A172 (cell line): ENCODE measurements at places on chromosomes 3 and 15. TPM values are rescaled to one million over a fixed set of nuclear protein-coding genes. Genes with fewer than 3 reads are reported as not detected.

Gene HYKK
- 1.6 and 9.9 TPM in 2 replicates for total RNA-seq

Gene P4HTM
- 20.7 and 21.2 TPM in 2 replicates for total RNA-seq

Gene SI
- not detected in 2 replicates for total RNA-seq

Gene MEX3B
- total RNA-seq = 4.0 and 4.7 TPM in 2 replicates

Gene PAQR5
- 5.3 and 9.2 TPM in 2 replicates for total RNA-seq

Gene HIGD1A
- 249 and 254 TPM in 2 replicates for total RNA-seq

Gene ROBO2
- total RNA-seq = not detected in 2 replicates

Gene TMEM40
- total RNA-seq = 2.9 TPM in 1 of 2 replicates, not detected in the other

Gene SYNPR
- total RNA-seq = not detected in 2 replicates

Gene DLL4
- not detected in 2 replicates for total RNA-seq

Gene WNT5A
- total RNA-seq = 10.1 and 15.6 TPM in 2 replicates

Gene SLC24A5
- total RNA-seq = not detected in 2 replicates

Gene CLSTN2
- 1.1 and 6.3 TPM in 2 replicates for total RNA-seq

Gene GABRR3
- not detected in 2 replicates for total RNA-seq

Gene RIOX2
- 36.4 and 42.3 TPM in 2 replicates for total RNA-seq

Gene NOP10
- total RNA-seq = 341 and 382 TPM in 2 replicates

Gene SOX14
- total RNA-seq = not detected in 2 replicates

Gene TP63
- 0.09 TPM in 1 of 2 replicates, not detected in the other for total RNA-seq

Gene DET1
- 5.1 and 5.7 TPM in 2 replicates for total RNA-seq

Gene SAMD7
- not detected in 2 replicates for total RNA-seq

Gene LDHAL6B
- not detected in 2 replicates for total RNA-seq

Gene MEIS2
- total RNA-seq = 98.3 and 106 TPM in 2 replicates

Gene RHCG
- total RNA-seq = not detected in 2 replicates

Gene TRAK1
- total RNA-seq = 10.3 and 10.6 TPM in 2 replicates
